NCI-H1092 (cell line): ENCODE measurements at places on chromosomes 7 and 10.

GRCh38 chr7:115477193-115477651, 553.3 kb downstream of the TFEC start:
- no peak for DNase-seq

- DNase-seq: no peak
These were observed 59.7 kb upstream of the NEBL start for GRCh38 chr10:20956843-20957242.

- no peak for DNase-seq
These were observed 90.0 kb downstream of the GRK5 start for GRCh38 chr10:119297207-119297968.

- DNase-seq: no peak
These were observed 34.0 kb upstream of the CYTH3 start for GRCh38 chr7:6306471-6306870.

GRCh38 chr10:112957640-112958092, 7.6 kb downstream of the TCF7L2 start:
- no peak for DNase-seq

GRCh38 chr7:86262781-86263180, 380.9 kb upstream of the GRM3 start:
- DNase-seq: no peak

GRCh38 chr10:86191686-86192085, 174.9 kb downstream of the GRID1 start:
- no peak for DNase-seq

DNA sequence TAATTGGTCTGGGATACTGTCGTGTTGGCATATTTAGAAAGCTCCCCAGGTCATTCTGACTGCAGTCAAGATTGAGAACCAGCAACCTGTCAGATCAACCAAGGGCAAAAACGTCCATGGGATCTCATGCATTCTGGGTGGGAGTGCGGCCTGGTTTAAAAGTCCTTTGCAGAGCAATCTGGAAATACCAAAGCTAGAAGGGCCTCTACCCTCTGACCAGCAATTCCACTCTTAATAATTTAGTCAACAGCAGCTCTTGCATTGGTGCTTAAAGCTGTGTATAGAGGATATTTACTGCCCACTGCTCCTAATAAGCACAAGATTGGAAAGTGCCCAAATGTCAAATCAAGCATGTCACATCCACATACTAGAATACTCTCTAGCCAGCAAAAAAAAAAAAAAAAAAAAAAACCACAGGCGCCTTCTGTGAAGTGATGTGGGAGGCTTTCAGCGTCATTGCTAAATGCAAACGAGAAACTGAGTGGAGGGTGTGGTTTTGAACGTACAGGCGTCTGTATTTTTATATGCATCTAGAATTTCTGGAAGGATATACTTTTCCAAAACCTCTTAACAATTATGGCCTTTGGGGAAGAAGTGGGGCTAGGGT, 44.8 kb upstream of the HSPA12A start:
- no peak for DNase-seq

DNA sequence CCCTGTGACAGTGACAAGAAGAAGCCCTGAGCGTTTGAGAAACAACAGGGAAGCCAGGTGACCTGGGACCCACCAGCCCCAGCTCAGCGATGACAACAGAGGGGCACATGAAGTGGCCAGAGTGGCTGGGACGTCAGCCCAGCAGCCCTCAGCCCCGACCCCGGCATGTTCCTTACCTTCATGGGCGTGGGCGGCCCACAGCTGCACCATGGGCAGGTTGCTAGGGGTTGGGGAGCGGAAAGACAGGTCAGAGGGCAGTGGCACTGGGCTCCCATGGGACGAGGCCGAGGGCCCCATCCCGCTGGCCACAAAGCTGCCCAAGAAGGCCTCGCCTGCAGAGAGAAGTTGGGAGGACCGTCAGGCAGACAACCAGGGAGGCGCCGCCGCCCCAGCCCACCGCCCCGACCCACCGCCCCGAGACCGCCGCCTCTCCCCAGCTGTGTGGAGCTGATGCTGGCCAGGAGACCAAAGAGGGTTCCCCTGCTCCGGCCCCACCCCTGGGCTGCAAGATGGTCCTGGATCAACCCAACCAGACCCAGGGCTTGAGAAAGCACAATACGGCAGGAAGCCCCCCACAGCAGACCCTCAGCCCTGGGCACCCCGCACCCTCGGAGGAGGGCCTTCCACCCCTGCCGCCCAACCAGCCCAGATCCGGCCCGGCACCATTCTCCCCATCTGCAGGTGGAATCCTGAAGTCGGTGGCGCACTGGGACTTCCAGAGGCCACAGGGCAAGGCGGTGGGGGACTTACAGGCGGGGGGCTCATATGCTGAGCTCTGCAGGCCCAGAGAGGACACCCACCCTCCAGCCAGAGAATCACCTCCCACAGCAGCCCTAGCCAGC, 29.1 kb downstream of the TNRC18 start:
- no peak for DNase-seq

- no peak for DNase-seq
These were observed 36.0 kb downstream of the R3HCC1L start for GRCh38 chr10:98170249-98171117.

DNA sequence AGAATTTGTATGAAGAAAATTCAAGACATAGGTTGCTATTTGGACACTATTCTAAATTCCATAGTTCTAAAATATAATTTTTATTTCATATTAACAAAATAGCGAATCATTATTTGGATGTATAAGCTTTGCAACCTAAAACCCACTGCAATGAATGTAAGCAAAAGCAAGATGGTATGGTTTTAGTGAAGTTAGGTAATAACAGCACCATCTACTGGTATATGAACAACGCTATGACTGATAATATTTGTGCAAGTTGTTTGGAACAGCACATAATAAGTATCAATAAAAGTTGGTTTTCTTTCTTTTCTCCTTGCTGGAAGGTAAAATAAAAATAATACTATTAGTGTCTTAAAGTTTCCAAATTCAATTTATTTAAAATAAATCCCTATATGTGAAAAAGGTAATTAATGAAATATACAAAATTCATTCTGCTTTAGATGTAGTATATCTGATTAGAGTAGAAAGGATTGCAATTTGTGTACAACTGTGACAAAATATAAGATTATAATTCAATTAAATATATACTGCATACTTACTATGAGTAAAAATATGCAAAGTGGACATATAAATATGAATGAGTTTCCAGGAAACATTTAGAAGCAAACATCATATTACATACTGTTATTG, 79.0 kb upstream of the LSM8 start:
- DNase-seq: peak; percentile 3

DNA sequence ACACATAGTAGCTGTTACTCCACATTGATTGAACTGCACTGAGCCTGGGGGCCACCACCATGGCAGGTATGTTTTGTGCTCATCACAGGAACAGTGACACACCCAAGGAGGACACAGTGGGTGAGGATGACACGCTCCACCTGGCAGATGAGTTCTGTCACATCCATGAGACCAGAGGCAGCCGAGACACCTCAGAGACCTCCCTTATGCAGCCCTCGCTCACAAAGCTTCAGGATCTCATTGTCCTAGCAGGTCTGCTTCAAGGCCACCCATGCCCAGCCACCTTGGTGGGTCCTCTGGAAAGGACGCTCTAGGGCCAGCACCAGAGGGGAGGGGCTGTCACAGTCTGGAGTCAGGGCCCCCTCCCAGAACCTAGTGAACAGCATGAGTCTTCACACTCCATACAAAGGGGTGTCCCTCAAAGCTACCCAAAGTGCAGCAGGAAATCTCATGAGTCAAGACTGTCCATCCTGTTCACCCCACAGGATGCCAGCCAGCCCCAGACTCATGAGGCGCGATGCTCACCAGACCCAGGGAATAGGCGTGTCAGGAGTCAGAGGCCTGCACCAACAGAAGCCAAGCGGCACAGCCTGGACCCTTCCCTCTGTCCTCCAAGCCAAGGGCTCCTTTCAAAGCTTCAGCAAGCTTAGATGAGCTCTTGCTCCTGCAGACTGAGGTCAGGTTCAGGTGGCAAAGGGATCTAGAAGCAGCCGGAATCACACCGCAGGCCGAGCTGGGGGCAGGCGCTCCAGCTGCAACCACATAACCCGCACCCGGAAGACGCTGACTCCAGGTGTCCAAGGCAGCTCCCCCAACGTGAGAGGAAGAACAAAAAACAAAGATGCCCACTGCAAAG, 9.6 kb downstream of the FAM53B start:
- no peak for DNase-seq

GRCh38 chr7:116145245-116145852, 65.0 kb upstream of the TES start:
- DNase-seq: no peak

- DNase-seq: no peak
These were observed 110.4 kb downstream of the CAMK1D start for GRCh38 chr10:12459762-12460161.

DNA sequence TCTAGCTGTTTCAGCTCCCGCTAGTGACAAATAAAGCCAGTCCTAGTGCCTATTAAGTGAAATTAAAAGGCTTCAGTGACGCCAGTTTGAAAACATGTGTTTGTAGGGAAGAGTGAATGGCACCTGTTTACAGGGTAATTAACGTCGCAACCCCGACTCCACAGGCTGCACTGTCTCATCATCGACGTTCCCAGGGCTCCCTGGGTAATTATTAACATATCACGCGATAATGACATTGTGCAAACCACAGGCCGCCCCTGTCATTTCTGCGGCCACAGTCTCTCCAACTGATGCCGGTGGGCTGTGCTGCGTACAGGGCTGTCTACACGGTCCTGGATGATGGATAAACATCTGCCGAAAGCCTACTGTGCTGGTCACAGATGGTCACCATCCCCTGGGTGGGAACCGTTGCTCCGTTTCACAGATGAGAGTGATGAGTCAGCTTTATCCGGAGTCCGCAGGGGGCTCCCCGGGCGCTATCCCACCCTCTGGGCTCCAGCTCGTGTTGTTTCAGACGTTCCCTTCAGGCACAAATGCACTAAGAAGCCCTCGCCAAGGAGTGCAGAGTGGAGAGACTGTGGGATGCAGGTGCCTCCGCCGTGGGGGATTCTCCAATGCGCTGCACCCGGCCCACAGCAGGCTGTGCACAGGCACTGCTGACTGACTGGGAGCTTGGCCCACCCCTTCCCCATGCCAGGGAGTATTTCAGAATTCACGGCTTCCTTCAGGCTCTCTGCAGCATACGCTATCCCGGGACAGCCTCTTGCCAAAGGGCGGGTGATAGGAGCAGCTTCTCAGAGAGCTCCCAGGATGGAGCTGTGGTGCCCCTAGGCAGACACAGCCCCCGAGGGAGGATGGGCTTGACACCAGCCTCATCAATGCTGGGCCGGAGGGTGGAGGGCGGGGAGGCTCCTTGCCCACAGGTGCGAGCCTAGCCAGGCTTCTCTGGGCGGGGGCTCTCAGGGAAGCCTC, 491.8 kb upstream of the FOXK1 start:
- DNase-seq: no peak

DNA sequence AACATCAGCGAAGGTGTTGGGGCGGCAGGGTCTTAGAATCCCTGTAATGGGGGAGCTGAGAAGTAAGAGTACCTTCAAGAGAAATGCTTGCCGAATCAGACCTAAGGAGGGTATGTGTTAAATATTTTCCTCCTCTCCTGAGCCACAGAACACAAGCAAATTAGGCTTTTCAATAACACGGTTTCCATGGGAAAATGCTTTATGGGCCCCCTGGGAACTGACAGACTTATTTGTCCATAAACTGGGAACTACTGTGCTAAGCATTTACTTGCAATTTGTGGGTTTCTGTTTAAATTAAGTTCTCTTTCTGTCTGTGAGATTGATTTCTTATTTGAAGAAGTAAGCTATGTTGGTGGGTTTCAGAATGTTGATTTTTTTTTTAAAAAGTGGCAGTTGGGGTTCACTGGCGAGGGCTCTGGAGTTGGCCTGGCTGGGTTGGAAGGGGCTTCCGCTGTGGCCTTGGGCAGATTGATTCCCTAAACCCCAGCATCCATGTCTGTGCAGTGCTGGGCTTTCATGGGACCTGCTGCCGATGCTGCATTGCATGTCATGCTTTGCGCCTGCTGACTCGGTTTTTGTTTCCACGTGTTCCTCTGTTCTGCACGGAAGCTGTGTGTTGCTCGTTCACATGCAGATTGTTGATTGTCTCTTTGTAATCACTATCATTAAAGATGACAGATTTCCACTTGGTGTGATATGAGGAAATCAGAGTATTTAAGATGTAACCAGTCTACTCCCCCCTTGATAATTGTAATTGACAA, 7.2 kb downstream of the RBM17 start:
- no peak for DNase-seq

DNA sequence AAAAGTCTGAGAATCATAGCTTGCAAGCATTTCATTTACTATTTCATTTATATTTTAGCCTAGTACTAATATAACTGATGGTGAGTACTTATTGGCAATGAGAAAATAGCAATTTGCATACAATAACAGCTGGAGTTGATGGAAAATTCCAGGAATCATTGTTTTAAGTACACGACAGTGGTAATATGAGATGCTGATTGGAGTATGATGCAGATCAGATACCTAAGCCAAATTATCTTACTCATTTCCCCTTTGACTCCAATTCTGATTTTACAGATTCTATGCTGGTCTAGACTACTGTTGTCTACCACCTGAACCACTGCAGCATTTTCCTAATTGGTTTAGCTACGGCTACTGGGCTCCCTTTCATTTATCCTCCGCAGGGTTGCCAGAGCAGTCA, 36.7 kb downstream of the GNG11 start:
- DNase-seq: no peak

DNA sequence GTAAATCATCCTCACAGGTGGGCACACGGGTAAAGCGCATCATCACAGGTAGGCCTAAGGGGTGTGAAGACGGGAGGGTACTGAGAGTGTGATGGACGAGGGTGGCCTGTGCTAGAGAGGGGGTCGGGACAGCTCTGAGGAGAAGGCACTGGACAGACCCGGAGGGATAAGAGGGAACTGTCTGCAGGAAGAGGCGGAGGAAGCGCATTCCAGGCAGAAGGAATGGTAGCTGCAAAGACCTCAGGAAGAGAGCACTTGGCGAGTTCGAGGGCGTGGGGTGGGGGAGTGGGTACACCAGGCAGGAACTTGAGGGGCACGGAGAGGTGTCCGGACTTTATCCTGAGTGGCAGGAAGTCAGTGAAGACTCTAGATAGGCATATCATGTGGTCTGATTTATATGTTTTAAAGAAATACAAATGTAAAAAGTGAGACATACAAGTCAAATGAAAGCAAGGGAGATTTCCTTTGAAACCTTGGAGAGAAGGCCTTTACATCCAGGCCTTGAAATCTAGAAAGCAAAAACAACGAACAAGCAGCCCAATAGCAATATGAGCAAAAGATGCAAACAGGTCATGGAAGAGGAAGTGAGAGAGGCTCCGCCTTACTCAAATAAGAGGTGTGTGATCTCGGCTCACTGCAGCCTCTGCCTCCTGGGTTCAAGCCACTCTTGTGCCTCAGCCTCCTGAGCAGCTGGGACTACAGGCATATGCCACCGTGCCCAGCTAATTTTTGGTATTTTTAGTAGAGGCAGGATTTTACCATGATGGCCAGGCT, 3.6 kb downstream of the LHPP start:
- no peak for DNase-seq

DNA sequence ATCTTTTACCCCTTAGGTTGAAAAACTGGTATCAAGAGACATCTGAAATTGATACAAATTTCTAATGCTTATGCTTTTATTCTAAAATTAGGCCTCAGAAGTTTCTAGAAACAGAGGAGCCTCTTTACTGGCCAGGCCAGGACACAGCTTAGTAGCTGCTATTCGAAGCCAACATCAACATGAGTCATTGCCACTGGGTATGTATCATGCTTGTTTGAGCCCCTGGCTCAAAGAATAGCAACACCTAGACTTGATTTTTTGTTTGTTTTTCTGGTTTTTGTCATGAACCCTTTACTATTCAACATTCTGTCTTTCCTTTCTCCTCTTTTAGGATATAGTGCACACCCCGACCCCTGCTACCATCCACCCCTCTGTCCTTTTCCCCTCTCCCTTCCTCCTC, 90.9 kb upstream of the STK17A start:
- DNase-seq: no peak

- no peak for DNase-seq
These were observed 557 bp downstream of the TMEM120A start for GRCh38 chr7:75993689-75994387.
